ENCODE measurements at places on chromosomes 1 and 21.

DNA sequence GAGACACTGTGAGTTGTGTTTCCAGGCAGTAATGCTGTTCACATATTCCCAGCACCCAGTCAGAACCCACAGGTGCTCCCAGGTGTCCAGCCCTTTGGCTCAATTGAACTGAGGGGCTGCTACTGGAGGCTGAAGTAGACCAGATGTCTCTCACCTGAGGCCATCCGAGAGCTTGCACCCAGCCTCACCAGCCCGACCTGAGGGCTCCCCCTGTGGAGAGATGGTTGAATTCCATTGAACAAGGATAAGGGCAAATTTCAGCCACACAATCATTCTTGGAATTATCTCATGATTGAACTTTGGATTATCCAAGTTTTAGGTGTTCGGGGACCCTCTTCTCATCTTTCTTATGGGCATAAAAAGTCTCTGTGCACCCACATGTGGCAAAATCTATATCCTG, 52.1 kb downstream of the OBSCN start:
- no peak for DNase-seq

DNA sequence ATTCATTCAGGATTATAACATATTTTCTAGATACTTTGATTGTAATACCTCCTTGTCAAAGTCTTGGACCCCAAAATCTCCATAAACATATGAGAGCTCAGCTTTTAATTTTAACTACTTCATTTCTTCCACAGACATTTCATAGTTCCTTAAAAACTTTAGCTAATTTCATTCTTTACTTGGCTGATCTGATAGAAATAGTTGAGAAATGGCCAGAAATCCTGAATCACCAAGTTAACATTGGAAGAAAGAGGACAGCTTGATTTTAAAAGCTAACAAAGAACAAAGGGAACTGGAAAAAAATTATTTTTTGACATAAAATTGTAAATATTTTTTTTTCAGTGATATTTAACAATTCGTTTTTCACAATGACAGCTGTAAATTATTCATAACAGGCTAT, 216.5 kb downstream of the NTNG1 start:
- no peak for DNase-seq

DNA sequence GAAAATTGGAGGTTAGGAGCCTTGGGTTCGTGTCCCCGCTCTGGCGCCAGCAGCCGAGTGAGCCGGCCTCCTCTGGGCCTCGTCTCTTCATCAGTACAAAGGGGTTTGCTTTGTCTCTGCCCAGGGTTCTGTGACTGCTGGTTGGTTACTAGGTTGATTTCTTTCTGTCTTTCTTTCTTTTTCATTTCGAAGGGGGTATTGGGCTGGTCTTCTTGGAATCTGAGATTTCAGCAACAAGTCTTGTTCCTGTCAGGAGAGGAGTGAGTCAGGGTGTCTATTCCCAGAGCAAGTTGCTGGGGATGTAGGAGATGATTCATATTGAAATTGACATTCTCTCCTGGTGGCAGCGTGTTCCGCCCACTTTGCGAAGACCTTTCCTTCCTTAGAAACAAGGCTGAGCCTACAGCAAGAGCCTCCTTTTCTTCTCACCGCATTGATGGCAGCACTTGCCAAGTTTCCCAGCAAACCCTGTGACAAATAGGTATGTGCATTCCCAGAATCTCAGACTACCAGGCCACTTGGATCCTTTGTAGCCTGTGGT, 79.2 kb downstream of the MAN1C1 start:
- DNase-seq, result no peak

GRCh38 chr1:109933856-109934711, 23.4 kb downstream of the CSF1 start:
- no peak for DNase-seq

DNA sequence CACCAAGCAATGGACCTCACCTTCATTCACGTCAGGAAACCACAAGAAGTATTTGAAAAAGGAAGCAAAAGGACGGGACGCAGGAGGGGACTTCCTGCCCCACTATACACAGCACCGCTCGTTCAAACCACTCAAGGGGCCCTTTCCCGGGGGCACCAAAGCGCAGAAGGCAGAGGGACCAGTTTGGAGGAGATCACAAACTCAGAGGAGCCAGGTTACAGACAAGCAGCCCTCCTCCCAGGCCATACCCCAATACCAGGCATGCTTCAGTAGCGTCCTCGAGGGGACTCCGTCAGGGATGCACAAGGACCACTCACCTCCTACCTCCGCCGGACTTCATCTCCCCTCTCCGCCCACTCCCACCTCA, 685 bp downstream of the CRTC2 start:
- DNase-seq, result peak; percentile 42

- no peak for DNase-seq
Measured at GRCh38 chr1:236844499-236845271, 49.6 kb downstream of the MTR start.

DNA sequence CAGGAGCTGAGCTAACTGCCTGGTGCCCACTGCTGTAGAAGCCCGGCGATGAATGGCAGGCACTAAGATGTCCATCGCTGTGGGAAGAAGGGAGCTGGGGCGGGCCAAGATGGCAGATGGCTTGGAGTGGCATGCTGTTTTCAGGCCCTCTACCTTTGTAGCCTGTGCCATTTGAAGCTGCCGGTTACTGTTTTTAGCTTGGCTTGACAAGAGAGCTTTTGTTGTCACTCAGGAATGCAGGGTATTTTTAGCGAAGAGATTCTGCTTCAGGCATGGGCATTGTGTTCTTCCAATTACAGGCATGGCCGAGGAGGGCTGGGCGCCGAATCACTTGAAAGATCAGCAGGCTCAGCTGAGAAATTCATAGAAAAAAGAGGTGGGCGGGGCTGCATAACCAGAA, 348.7 kb downstream of the RPS6KC1 start:
- DNase-seq, result no peak

- DNase-seq, result no peak
Measured at GRCh38 chr1:89918127-89918793, 76.7 kb upstream of the ZNF326 start.

DNA sequence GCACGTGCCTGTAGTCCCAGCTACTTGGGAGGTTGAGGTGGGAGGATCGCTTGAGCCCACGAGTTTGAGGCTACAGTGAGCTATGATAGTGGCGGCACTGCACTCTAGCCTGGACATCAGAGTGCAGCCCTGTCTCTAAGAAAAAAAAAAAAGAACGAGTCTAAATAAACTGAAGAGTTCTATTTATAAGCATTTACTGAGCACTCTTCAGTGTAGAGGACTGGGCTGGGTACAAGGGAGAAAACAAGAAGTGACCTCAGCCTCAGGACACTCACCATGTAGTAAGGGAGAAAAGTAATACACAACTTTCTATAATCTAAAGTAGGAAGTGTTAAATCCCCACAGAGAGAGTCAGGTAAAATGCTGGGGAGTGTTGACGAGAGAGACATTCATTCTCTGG, 35.0 kb downstream of the NAV1 start:
- DNase-seq, result no peak

DNA sequence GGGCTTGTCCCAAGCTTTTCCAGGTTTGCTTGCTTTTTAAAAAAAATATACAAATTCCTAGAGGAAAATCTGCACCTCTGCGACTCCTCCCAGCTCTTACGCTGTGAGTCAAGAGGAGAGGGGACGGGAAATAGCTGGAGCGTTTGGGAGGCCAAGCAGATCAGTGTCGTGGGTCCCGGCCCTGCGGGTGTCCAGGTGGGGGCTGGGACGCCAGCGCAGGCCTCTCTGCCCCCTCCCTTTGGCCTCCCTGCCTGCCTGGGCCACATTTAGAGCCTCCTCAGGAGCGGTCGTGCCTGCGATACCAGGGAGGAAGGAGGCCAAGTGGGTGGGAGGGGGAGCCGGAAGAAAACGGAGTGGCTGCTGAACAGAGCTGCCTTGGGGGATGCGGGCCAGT, 9.0 kb downstream of the WNT4 start:
- DNase-seq, result no peak

- no peak for DNase-seq
Measured at GRCh38 chr1:87186346-87186745, 142.3 kb upstream of the LMO4 start.

DNA sequence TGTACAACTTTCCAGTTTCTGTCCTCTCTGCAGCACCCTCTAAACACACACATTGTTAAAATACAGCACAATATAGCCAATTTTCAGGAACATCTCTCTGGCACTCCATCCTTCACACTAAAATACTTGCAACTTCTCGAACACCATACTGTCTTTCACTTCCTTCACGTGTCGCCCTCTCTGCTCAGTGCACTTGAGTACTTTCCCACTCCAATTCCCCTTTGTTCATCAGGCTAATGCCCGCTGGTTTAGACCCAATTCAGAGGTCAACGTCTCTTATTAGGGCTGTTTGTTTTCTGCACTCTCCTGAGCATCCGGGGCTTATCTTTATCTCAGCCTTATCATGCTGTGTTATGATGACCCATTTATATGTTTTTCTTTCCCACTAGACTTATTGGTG, 238.2 kb upstream of the SGIP1 start:
- no peak for DNase-seq

GRCh38 chr21:42444745-42445059, 41.0 kb downstream of the UBASH3A start:
- no peak for DNase-seq

GRCh38 chr1:21568006-21568746, 59.0 kb downstream of the ALPL start:
- no peak for DNase-seq

GRCh38 chr1:205275133-205275532, 46.4 kb downstream of the NUAK2 start:
- DNase-seq, result peak; percentile 48

DNA sequence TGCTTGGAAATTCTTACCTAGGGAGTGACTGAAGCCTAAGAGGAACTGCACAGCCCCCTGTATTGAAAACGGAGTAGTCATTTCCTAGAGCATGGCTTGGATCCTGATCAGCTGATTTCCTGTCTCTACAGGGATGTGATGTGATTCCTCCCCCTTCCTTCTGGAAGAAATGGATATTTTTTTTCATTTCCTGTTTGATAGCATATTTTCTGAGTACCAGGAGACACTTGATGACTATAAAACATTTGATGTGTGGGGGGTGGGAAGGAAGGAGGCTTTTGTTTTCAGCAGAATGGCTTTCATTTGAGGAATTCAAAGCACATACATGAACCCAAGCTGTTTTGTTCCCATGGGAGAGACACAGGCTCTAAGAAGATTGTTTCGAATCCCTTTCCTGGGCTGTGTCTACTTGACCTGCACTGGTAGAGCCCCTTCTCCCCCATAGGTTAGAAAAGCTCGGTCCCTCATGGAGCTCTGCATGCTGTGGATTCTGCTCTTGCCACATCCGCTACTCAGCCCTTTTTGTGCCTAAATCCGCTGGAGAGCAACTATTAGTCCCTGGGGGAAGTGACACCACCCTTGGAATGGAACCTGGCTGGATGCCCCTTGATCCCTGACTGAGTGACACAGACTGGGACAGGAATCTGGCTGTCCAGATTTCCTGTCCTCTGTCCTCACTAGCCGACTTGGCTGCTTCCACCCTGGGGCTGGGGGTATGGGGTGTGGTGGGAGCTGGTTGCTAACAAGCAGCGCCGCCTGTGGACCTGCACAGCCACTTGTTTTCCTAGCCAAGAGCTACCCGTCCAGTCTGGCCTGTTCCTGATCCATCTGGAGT, 71.8 kb upstream of the MACF1 start:
- no peak for DNase-seq
